Stimulated activated CD8-positive, alpha-beta memory T cell treated with anti-CD3 and anti-CD28 coated beads, Interleukin-7, amount 100 ng/mL, for 24 hours (primary cell): ENCODE measurements at places on chromosomes 7 and 10.

DNA sequence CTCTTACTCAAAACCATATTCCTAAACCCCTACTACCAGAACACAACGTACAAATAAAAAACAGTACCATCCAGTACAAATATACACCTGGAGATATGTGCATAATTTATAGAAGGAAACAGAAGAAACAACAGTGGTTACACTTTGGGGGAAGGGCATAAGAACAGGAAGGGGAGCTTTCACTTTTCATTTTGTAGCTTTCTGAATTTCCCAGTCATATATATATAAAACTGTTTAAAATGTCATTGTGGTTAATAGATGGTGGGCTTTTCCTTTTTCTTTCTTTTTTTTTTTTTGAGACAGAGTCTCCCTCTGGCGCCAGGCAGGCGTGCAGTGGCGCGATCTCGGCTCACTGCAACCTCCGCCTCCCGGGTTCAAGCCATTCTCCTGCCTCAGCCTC lies 47.2 kb downstream of the MALSU1 start:
- no peak for DNase-seq

DNA sequence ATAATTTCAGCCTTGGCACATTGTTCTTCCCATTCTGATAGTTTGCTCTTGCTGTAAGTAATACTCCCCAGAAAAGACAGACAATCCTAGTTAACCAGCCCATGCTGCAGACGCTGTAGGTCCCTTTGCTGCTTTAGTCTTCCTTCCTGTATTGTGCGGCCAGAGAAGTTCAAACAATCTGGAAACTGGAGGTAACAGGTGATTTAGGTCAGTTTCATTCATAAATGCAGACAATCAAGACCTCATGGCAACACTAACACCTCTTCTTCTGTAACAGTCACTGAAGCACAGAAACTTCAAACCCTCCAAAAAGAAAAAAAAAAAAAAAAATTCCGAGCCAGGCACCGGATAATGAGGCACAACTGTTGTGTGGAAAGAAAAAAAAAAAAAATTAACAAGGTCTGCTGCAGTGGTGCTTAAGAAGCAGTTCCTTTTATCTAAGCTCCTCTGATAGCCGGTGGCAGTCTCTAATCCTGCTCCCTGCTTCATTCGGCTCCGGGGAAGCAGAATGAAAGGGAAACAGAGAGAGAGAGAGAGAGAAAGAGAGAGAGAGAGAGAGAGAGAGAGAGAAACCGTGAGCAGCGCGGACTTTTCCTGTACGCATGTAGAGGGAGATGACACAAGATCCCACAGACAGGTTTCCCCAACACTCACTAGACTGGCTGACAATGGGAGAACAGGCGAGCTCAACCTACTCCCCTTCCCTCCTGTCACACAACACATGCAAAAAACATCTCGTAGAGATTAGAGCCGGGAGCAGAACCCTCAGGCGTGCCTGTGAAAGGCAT lies at the start of gene SEMA3A:
Gene SEMA3A, minus strand, starts transcription at position 306 of the 788 bp plus-strand sequence. Its CDS starts 203 bp downstream, at position 103.
- no peak for DNase-seq

- DNase-seq, result no peak
These were observed 25.7 kb upstream of the GRB10 start for GRCh38 chr7:50808282-50808888.

DNA sequence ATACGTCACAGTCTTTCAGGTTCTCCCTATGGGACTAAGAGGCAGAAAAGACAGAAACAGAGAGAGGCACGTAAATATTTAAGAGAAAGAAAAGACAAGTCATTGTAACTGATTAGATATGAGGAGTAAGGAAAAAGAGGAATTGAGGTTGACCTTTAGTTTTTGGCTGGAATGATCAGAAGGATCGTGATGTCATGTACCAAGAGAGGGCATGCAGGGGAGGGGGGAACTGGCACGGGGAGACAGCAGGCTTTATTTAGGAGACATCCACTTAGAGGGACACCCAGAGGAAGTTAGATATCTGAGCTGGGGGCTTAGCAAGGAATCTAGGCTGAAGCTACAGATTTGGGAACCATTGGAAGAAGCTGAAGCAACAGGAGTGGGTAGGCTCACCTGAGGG lies 9.2 kb upstream of the LRRC20 start:
- DNase-seq, result no peak

DNA sequence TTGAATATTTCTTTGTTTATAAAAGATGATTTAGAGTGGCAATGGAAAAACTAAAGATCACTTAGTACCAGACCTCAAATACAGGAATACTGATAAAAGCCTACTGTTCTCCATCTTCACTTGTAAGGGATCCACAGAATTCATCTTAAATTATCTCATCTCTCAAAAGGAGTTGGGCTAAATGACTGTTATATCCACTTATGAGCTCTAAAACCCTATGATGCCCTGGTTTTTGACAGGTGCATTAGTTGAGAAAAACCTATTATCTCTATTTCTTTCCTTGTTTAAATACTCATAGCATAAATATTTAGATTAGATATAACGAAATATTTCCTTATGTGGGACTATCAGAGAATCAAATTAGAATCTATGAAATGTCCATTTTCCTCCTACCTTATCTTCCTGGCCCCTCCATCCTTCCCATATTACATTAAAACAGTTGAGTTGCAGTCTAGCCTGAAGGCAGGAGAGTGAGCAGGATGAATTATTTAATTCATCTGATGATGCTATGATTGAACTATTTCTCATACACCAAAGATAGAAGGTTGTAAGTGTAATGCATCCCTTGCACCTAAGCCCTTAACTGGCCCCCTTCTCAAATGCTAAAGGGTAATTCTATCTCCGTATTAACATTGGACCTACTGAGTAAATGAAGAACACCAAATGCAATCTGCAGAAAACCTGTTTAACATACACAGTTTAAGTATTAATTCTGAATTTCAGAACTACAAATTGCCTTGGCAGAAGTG lies 29.7 kb downstream of the PPP3CB start:
- DNase-seq, result no peak

GRCh38 chr7:131066635-131067034 lies 261.0 kb upstream of the MKLN1 start:
- DNase-seq, result no peak
